ENCODE measurements at places on chromosomes 3 and 15. TPM values are rescaled to one million over a fixed set of nuclear protein-coding genes. Genes with fewer than 3 reads are reported as not detected.

Gene DLL4
- 24.1 TPM for total RNA-seq

Gene C3orf70
- total RNA-seq = 3.1 TPM

Gene UROC1
- total RNA-seq = not detected

Gene MNS1
- total RNA-seq = 1.3 TPM

Gene AGBL1
- not detected for total RNA-seq

Gene WDR49
- total RNA-seq = not detected

Gene SEMA6D
- total RNA-seq = 7.0 TPM

Gene GPR27
- total RNA-seq = not detected

Gene SLC25A36
- 32.2 TPM for total RNA-seq

Gene ADPRH
- total RNA-seq = 14.5 TPM

Gene IL17RB
- total RNA-seq = not detected

Gene MAGI1
- total RNA-seq = 10.2 TPM

Gene CCR8
- not detected for total RNA-seq

Gene CSTA
- total RNA-seq = not detected

Gene MYRIP
- total RNA-seq = 4.9 TPM

Gene RNF111
- 9.1 TPM for total RNA-seq

Gene CCR3
- not detected for total RNA-seq

Gene SLC9A9
- 1.5 TPM for total RNA-seq

Gene ARL14
- not detected for total RNA-seq

Gene TMCO5A
- total RNA-seq = not detected

Gene STAC
- 29.0 TPM for total RNA-seq

Gene GOLGA8K
- total RNA-seq = not detected

Gene TIMP4
- 0.98 TPM for total RNA-seq

Gene RASL12
- total RNA-seq = not detected

Gene CCR1
- total RNA-seq = not detected

Gene NR2F2
- total RNA-seq = 21.6 TPM

Gene C3orf49
- not detected for total RNA-seq

Gene MAP1A
- 0.84 TPM for total RNA-seq

Gene P2RY13
- not detected for total RNA-seq

Gene AGTR1
- total RNA-seq = not detected
